ENCODE measurements at places on chromosomes 1 and 21.

- peak; percentile 33 for DNase-seq
Observed at GRCh38 chr1:163528710-163529348, 207.1 kb downstream of the NUF2 start.

- no peak for DNase-seq
Observed at GRCh38 chr1:53660666-53661065, 78.3 kb downstream of the GLIS1 start.

DNA sequence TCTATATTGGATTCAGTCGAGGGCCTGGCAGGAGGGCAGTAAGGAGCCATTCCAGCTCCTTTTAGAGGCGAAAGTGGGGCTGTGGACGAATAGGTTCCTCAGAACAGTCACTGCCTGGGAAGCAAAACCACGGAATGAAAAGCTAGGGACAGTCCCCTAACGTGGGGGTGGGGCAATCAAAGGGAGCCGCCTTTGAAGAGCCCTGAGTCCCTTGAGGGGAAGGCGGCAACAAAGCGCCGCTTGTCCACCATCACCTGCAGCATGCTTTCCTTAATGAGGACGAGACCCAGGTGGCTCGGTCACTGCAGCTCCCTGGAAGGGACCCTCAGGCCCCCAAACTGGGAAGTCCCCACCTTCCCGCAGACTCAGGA lies 184.7 kb downstream of the ETS2 start:
- no peak for DNase-seq

DNA sequence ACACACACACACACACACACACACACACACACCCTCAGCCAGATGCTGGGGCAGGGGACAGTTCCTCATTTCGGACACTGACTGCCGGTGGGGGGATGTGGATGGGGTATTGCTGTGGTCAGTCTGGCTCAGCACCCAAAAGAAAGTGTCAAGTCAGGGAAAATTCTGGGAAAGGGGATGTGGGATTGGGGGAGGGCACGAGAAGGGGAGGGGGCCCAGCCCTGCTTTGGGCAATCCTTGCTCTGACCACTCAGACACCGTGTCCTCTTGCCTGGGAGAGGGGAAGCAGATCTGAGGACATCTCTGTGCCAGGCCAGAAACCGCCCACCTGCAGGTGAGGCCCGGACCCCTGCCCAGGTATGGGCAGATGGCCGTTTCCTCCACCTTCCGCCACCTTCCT lies at the start of gene C1QC:
Gene C1QC (plus strand): TSS at position 253 of the 400 bp plus-strand sequence. CDS start 391 bp downstream, outside the sequence.
- no peak for DNase-seq

GRCh38 chr1:114979278-114979891 lies 50.2 kb upstream of the TSHB start:
- peak; percentile 41 for DNase-seq

Data from NCI-H1694 treated with DMSO at 0.1 percent for 48 hours (cell line).